Kasumi-1 (cell line): ENCODE measurements at places on chromosomes 16 and 17.

- DNase-seq: no peak
Measured at GRCh38 chr17:63165400-63165799, 199.4 kb downstream of the TANC2 start.

- peak; percentile 52 for DNase-seq
Measured at GRCh38 chr17:66673668-66674276, 161.1 kb upstream of the CACNG5 start.

DNA sequence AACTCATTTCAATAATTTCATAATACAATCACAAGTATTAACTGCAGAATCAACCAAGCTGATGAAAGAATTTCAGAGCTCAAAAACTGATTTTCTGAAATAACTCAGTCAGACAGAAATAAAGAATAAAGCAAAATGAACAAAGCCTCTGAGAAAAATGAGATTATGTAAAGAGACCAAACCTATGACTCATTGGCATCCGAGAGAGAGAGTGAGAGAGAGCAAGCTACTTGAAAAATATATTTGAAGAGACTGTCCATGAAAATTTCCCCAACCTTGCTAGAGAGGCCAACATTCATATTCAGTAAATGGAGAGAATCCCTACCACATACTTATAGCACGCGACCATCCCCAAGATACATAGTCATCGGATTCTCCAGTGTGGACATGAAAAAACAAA, 1376.4 kb downstream of the CDH11 start:
- DNase-seq: no peak

DNA sequence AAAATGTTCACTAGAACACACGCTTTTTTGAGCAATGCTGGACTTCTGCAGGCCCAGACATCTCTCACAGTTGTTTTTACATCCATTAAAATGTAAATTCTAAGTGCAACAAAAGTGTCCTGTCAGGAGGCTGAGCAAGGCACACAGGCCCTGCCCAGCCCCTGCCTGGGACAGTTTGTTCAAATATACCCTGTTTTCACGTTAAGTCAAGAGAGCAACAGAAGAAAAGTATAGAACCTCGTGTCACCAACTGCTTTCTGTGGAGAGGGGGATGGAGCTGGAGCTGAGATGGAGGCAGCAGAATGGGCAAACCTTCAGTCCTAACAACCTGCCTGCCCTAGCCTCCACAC, 4.3 kb upstream of the HOXB2 start:
- DNase-seq: no peak

GRCh38 chr16:69890114-69890891, 60.8 kb upstream of the CLEC18A start:
- DNase-seq: no peak

DNA sequence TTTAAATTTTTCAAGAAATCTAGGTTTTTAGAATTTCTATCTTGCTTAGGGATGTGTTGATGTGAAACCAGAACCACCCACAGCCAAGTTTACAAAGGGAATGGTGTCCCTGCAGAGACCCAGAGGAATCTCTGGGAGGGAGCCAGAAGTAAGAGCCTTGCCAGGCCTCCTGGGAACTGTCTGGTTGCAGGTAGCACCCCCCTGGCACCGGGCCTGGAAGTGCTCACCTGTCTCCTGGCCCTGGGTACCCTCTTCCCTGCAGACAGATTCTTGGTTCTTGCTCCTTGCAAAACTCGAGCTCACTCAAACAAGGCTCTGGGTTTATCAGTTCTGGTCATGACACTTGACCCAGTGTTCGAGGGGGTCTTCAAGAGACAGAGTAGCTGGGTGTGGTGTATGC, 24.6 kb upstream of the ZFP90 start:
- DNase-seq: no peak

- no peak for DNase-seq
Measured at GRCh38 chr17:40244255-40244654, 25.2 kb downstream of the WIPF2 start.

DNA sequence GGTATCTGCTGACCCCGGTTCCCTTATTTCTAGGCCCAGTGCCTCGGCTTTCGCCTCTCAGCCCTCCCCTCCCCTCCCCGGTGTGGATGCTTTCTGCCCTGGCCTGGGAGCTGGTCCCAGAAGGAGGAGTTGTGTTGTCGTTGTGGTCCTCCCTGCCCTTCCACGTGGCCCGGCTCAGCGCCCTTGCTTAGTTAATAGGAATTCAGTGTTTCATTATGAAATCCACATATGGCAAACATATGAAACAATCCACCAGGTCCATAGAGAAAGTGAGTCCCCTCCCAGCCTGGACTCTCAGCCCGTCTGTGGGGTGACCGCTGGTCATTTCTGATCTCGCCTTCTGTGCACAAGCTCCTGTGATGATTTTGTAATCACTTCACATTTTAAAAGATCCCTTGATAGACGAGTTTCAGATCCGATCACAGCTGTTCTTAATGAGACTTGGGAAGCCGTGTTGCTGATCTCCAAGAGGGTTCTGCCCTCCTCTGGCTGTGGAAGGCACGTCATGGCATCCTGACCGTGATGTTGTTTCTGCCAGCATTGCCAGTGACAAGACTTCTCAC, 112.1 kb downstream of the BANP start:
- DNase-seq: no peak

GRCh38 chr16:55853114-55853513, 20.2 kb upstream of the CES1 start:
- no peak for DNase-seq

- DNase-seq: peak; percentile 16
Measured at GRCh38 chr16:9033125-9033830, 58.2 kb upstream of the HAPSTR1 start.

GRCh38 chr17:32584792-32585191, 98.0 kb downstream of the CDK5R1 start:
- DNase-seq: no peak

GRCh38 chr17:65985571-65985970, 206.4 kb downstream of the CEP112 start:
- no peak for DNase-seq

DNA sequence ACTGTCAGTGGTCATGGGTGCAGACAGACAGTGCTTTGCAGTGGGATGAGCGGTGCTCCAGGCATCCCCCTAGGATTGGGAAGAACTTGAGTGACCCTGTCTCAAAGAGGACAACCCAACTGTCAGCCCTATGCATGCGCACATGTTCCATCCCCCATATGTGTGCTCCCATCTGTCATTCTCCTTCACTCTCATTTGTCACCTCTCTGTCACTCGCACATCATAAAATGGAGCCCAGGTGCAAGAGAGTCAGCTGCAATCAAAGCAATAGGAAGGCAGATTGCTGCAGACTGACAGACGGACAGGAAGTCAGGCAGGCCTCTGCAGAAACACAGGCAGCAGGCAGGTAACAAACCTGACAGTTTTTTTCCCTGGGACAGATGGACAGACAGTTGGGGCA, 101.8 kb upstream of the CCL1 start:
- DNase-seq: no peak

DNA sequence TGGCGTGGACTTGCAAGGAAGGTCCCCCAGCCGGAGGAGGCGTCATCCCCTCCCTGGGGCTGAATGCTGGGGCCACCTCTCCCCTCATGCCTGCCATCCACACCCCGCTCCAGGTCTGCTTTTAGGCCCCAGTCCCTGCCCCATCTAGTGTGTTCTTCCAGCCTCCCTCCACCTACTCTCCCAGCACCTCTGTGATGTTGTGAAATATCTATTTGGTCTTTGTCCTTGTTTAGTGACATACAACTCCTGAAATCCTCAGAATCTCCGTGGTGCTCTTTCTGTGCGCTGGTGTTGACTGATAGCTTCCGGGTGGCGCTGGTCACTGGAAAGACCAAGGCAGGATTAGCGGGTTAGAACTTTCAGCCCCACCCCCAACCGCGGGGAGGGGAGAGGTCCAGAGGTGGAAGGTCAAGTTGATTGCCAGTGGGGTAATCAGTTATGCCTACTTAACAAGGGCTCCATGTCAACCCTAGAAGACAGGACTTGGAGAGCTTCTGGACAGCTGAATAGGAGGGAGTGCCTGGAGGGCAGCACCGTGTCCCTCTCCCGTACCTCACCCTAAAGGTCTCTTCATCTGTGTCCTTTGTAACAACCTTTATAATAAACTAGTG, 10.1 kb downstream of the TBC1D24 start:
- no peak for DNase-seq

DNA sequence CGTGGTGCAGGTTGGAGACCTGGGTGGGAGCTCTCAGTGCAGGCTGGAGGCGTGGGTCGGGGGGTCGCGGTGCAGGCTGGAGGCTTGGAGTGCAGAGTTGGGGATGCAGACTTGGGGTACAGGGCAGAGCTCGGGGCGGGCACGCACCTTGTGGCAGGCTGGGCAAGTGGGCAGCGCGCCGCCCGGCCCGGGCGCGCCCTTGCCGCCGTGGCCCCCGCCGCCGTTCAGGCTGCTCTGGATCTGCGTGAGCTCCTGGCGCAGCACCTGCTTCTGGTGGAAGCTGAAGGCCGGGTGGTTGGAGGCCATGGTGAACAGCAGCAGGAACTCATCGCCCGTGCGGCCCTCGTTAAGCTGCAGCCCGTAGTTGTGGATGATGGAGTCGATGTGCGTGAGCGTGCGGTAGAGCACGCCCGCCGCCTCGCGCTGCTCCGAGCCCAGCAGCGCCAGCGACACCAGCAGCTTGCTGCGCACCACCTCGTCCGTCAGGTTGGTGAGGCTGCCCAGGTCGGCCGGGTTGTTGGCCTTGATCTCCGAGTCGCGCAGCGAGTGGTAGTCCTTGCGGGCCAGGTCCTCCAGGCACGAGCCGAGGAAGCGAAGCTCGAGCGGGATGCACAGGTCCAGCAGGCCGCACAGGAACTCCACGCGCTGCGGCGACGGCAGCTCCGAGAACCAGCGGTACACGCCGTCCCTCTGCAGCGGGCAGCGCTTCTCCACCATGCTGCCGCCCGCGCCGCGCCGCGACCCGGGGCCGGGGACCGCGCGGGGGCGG, 1.1 kb downstream of the ZCCHC14 start:
- no peak for DNase-seq

DNA sequence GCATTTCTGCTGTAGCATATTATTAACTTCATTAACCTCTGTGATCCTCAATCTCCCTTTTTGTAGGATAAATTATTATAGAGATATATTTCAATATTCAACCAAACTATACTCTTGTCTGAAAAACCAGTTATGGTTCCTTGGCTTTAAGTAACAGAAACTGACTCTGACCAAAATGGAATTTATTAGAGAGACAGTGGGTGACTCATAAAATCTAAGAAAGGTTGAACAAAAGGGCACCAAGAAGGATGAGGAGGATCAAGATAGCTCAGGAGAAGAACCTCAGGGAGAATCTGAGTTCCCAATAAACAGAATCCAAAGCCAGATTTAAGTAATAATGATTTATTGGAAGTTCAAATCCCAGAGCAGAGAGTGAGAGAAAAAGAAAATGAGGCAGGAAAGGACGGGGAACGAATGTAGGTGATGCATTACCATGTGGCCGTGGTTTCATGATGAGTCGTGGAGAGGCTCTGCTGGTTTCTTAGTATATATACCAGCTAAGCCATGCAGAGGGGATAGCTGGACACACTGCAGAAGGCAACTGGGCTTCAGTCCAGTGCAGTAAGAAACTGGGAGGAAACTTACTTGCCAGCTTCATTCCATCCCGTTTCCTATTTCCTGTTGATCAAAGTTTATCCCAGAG, 151.5 kb upstream of the GOT2 start:
- DNase-seq: no peak

- DNase-seq: no peak
Measured at GRCh38 chr17:17505610-17506171, 9.5 kb upstream of the RASD1 start.

DNA sequence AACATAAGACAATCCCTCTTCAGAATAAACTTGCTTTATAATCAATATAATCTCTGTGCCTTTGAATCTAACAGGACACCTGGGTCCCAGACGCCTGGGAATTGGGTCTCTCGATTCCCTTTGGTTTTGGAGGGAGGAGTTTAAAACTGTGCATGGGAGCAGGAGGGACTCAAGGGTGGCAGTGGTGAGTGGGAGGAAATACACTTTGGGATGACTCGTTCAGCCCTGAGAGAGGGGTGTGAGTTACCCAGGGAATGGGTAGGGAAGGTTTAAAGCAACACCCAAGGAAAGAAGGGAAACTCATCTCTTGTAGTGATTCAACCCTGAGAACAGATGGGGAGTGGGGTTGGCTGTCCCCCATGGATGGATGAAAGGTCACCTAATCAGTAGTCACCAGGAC, 1.6 kb downstream of the RANGRF start:
- no peak for DNase-seq

DNA sequence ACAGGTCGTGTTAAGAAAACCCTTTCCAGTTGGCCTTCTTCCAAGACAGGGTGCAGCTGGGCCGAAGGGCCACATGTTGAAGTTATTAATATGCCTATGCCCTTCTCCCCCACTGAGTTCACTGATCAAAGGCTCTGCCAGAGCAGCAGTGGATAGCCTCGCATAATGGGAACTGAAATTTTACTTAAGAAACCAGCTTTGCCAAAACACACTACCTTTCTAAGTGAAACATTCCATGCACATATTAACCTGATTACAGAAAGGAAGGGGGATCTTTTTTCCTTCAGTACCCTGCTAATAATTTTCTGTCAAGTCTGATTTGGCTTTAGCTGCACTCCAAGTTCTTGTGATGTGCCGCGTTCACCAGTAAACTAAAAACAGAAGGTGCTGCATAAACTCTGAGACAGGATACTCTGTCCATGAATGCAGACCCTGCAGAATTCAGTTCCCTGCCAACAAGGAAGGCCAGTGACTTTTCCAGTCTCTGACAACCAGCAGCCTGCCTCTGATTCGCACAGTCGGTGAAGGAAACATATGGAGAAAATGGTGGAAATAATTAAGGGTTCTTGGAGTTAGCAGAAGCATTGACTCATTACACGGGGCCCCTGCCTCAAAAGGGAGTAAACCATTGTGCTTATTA, 283.8 kb downstream of the ZFHX3 start:
- no peak for DNase-seq

- DNase-seq: no peak
Measured at GRCh38 chr17:2051933-2052559, 2.9 kb upstream of the HIC1 start.

- no peak for DNase-seq
Measured at GRCh38 chr17:2749058-2749783, at the start of gene CCDC92B. Gene CCDC92B, minus strand, starts transcription at chr17:2749652. Its CDS starts 14,507 bp downstream, at chr17:2735145.

DNA sequence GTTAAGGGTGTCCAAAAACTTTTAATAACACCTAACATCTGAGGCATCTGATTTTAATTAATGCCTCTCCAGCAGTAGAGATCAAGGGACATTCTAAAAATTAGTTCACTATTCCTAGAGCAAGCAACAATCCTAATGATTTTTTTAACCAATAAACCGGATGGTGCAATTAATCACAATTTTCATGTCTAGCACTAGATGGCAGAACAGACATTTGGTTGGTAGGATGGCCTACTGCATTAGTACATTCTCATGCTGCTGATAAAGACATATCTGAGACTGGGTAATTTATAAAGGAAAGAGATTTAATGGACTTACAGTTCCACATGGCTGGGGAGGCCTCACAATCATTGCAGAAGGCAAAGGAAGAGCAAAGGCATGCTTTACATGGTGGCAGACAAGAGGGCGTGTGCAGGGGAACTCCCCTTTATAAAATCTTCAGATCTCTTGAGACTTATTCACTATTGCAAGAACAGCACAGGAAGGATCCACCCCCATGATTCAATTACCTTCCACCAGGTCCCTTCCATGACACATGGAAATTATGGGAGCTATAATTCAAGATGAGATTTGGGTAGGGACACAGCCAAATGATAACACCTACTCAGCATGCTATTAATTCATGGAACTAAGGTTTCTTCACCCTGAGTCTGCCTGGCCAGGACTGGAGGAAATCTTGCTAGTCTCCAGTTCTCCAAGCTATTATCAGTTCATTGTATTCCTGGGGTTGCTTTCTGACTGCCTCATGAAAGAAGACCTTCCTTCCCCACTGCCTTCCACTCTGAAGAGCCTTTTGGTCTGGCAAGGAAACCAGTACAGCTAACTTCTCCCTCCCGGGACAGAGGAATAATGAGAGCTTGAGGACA, 24.8 kb downstream of the HS3ST3A1 start:
- no peak for DNase-seq

GRCh38 chr16:72921620-72922019, 126.3 kb downstream of the ZFHX3 start:
- DNase-seq: no peak
